CD4-positive, alpha-beta T cell treated with Interleukin-15 for 4 hours (primary cell): ENCODE measurements at places on chromosomes 1 and 21.

GRCh38 chr1:41955461-41956159 lies 36.9 kb upstream of the HIVEP3 start:
- no peak for DNase-seq

GRCh38 chr1:203480525-203481084 lies 5.0 kb downstream of the PRELP start:
- DNase-seq = peak; percentile 64

DNA sequence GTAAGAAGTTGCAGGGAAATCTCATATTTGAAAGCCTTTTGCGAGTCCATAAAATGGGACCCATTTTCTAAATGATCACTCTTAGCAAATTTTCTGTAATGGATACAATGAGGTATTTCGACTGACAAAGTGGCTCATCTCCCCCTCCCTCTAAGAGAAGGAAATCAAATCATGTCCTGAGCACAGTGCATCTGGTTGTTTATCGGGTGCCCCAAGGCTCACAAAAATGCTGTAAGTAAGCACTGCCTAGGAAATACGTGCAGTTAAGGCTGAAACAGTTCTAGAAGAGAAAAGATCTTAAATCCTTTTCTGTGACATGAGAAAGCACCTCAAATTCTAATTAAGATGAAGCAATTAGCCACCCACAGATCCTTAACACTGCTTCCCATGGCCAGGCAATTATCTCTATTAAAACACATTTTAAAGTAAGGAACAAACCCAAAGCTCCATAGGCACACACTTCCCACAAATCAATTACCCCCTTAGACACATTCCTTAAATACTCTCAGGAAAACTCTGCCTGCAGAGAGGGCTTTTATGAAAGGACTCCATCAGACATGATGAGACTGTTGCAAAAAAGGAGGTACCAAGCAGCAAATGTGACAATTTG lies 216.3 kb downstream of the KCNH1 start:
- DNase-seq = no peak

DNA sequence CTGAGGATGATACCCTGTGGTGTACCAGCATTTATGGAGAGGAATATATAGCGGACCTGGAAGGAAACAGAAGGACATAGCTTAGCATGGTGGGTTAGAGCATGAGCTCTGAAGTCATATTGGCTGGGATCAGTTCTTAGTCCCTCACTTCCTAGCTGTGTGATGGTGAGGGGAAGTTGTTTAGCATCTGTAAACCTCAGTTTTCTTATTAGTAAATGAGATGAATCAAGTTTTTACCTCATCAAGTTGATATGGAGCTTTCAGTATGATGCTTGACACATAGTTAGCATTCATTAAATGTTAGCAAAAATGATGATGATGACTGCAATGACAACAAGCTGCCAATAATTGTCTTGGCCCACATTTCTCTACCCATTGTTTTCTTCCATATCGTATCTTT lies 84.8 kb downstream of the NEK7 start:
- no peak for DNase-seq
